ENCODE measurements at places on chromosomes 13 and 19.

GRCh38 chr19:14168259-14168972 lies 32.0 kb upstream of the ASF1B start:
- no peak for DNase-seq

- DNase-seq = no peak
Observed at GRCh38 chr19:53374288-53374687, 8.8 kb downstream of the ZNF525 start.

- DNase-seq = no peak
Observed at GRCh38 chr19:8610936-8611300, 403 bp upstream of the ADAMTS10 start.

GRCh38 chr13:48735571-48735970 lies 81.8 kb downstream of the CYSLTR2 start:
- no peak for DNase-seq

DNA sequence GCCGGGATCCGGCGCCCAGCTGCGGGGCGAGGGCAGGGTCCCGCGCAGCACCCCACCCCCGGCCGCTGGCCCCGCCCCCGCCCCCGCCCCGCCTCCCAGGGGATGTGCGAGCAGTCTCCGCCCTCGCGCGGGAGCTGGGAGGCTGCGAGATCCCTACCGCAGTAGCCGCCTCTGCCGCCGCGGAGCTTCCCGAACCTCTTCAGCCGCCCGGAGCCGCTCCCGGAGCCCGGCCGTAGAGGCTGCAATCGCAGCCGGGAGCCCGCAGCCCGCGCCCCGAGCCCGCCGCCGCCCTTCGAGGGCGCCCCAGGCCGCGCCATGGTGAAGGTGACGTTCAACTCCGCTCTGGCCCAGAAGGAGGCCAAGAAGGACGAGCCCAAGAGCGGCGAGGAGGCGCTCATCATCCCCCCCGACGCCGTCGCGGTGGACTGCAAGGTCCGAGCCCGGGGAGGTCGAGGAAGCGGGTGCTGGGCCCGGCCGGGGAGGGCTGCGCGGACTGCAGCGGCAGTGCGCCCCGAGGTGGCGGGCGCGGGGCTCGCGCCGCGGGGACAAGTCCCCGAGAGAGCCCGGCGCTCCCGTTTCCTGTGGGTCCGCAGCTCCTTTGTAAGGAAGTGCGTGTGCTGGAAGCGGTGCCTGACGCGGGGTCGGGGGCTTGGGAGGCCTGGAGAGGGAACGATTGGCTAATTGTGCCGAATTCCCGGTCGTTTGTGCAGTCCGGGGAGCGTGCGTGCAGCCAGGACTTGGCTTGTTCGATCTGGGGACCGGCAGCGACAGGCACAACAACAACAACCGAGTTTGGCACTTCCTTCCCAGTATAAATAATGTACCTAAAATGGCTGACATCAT lies at the start of gene ITM2B:
TSS of gene ITM2B (plus strand) at position 161 of the 843 bp plus-strand sequence. CDS start at position 316, 155 bp downstream.
- DNase-seq = peak; percentile 59

- no peak for DNase-seq
Observed at GRCh38 chr13:73844986-73845385, 289.2 kb downstream of the KLF12 start.

DNA sequence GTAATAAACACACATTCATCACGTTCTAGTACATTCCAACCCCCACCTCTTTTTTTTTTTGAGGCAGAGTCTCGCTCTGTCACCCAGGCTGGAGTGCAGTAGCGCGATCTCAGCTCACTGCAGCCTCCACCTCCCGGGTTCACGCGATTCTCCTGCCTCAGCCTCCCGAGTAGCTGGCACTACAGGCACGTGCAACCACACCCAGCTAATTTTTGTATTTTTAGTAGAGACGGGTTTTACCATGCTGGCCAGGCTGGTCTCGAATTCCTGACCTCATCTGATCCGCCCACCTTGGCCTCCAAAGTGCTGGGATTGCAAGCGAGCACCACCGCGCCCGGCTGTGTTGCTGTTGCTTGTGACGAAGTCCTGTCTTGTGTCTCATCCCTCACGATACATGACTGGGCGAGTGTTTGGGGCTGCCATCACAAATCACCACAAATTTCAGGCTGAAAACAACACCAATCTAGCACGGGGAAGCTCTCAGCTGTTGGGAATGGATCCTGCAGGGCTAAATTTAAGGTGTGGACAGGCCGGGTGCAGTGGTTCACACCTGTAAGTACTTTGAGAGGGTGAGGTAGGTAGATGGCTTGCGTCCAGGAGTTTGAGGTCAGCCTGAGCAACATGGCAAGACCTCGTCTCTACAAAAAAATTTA lies 15.7 kb downstream of the MOB3A start:
- no peak for DNase-seq

DNA sequence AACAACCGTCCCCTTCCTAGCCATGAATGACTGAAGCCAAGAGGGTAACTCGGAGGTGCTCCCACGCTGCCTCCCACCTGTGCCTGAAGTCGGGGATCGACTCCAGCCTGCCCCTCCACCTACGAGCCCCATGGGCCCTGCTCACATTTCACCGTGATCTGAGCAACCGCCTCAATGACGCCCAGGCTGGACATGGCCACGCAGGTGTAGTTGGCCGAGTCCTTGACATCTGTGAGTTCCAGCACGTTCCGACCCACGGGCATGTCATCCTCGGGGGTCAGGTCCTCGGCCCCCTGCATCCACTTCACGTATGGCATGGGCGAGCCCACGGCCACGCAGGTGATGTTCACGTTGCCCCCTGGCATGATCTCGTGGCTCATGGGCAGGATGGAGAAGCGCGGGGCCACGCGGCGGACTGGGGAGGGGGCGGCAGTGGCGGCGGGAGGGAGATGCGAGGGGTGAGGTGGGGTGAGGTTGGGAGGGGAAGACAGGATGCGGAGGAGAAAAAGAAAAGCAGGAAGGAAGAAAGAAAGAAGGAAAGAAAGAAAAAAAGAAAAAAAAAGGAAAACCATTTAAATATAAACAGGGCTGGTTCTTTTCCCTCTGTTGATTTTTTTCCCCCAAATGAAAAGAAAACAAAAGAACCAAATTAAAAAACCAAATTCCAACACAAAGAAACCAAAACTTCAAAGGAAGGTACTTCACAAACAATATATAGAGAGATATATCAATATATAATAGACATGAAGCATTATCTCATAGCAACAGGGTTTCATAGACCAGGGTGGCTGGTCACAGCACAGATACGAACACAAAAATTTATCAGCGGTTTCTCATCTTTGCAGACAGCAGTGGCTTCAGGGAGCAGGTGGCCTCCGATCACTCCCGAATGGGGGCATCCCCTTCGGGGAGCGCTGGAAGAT lies 94.7 kb downstream of the PTPRS start:
- DNase-seq = no peak

- DNase-seq = no peak
Observed at GRCh38 chr19:38361633-38362075, 12.7 kb upstream of the PSMD8 start.

- no peak for DNase-seq
Observed at GRCh38 chr19:45245826-45246225, 619 bp upstream of the EXOC3L2 start.

- no peak for DNase-seq
Observed at GRCh38 chr19:10454267-10454666, 33.9 kb downstream of the PDE4A start.

DNA sequence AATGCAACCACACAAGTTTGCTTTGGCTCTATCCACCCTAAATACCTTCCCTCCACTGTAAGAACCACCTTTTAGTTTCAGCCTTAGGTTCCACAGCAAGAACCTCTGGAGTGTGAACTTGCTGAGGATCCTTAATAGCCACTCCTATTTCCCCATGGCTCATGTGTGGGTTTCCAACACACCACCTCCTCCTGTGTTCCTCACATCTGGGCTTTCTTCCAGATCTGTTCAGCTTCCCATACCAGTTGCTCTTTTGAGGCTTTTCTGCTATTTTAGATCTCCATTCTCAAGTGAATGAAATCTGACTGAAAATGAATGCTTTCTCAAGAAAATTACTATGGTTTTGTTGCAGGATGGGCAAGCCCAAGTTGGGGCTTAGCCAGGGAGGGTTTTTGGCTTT lies 104.8 kb upstream of the MIR17HG start:
- DNase-seq = no peak

DNA sequence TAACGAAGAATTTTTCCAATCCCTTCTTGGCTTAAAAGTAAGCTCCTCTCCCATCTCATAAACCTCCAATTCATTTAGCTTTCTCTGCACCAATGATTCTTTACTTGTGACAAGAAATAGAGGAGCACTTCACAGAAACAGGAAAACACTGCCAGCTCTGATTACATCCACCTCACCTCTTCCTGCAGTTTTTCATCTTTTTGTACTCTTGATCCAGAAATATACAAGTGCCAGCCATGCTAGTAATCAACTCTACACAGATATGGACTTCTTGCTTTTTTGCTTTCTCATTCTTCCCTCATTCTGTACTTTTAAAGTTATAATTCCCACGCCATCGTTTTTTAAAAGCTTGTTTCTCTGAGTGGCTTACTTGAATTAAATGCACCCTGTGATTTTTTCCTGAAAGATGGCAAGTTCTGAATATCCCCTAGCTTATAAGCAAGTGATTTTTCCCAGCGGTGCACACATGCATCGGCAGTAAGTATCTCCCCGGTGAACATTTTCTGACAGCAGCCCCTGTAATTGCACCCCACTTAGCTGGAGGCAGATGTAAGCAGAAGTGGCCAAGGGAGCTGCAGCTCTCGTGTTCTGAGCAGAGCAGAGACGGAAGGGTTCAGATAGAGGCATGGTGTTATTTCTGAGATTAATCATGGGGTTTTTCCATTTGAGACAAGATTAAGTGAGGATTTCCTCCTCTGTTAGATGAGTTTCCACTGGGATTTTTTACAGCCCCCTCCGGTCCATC lies 340.7 kb downstream of the SLC7A1 start:
- DNase-seq = no peak

- no peak for DNase-seq
Observed at GRCh38 chr19:50059045-50059444, 33.2 kb downstream of the ZNF473 start.

DNA sequence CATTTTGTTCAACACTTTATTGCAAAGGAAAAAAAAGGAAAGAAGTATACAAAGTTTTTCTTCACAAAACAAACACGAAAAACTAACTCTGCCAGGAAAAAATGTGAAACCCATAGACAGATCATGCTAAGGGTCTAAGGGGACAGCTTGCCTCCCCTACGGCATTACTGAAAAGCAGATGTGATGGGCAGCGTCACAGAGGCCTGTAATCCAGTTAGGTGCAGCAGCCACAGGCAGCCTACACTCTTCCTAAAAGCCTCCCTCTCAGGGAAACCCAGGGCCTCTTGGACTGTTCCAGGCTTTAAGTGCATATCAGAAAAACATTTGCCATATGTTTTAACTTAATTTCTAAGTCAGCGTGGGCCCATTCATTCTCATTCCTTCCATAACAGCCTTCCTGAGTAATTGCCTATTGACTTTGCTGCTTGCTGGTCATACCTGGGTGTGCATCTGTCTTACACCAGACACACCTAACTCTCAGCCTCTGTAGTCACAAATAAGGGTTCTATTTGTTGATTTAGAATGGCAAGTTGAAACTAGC lies 135.7 kb upstream of the SERP2 start:
- DNase-seq = no peak

- no peak for DNase-seq
Observed at GRCh38 chr13:94182185-94182761, 297.2 kb downstream of the DCT start.

DNA sequence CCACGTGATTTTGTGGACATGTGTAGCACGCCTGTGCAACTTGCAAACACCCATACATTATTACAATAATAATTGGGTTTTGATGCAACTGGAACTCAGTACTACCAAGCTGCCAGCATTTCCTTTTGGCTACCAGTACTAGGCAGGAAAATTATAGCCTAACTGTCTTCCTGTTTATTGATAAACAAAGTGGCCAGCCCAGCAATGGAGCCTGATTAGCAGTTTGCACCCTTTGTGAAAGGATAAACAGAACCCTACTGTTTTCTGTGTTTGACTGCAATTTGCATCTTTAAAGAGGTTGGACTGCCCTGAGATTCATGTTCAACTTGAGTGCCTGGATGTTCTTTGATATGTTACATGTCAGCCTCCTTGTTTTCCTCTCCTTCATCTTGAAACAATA lies 173.9 kb downstream of the ZIC5 start:
- no peak for DNase-seq

DNA sequence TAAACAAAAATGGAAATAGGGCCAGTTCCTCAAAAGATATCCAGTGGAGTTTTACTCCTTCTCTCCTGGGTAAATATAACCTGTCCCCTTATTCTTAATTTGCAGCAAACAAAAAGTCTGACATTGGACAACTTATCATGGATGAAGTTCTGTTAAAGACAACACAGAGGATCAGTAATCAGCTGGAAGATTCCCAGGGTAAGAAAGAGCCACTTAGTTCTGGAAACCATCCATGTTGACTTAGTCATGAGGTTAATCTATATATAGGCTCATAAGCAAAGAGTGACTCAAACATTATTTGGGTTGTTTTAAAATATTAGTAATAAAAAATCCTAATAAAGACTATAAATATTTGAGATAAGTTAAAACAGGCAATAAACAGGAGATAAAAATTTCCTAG lies 40.5 kb upstream of the EBPL start:
- DNase-seq = no peak

DNA sequence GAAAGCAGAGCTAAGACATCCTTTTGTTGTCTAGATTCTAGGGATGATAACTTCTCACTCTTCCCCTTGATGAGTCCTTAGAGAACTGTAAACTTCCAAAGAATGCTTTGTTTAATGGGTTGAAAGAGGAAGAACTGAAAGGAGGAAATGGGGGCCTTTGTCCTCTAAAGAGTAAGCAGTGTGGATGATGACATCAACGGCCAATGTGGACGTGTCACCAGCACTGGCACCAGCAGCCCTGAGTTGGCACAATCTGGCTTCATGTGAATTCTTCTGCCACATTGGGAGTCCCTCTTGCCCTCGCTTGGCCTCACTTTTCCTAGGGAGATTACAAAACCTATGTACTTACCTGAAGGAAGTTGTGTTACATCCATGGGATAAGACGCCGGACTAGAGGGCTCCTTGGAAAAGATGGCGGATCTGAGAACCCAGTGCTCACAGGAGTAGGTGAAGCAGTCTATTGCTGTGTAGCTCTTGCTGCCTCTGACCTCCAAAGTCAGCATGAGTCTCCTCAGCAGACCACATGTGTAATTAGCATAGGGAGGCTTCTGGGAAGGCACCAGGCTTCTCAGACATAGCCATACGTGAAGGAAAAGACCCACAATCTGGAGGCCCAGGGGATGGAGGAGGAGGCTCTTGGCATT lies 62.8 kb downstream of the RGCC start:
- no peak for DNase-seq

- no peak for DNase-seq
Observed at GRCh38 chr19:35261356-35262100, 7.2 kb upstream of the USF2 start.

- DNase-seq = no peak
Observed at GRCh38 chr19:18439910-18440237, 1.9 kb upstream of the ISYNA1 start.

DNA sequence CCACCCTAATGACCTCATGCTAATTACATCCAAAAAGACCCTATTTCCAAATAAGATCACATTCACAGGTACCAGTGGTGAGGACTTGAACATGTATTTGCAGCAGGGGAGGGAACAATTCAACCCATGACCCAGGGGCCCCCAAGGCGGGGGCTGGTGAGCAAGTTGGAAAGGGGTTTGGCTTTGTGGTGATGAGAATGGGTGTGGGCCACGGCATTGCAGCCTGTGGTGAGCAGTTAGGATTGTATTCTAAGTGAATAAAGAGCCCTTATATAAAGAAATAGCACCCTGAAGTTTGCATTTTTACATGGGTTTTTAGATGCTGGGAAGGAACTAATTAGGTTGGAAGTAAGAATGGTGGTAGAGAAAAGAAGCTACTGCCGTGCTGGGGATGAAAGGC lies 694.2 kb downstream of the EFNB2 start:
- DNase-seq = no peak

- no peak for DNase-seq
Observed at GRCh38 chr13:43472339-43472738, 314.4 kb downstream of the ENOX1 start.

Measured in NK-92 treated with Interleukin-12 subunit alpha and Interleukin-12 subunit beta, amount 100 ng/mL, for 24 hours (cell line).